Nephron progenitor cell (in vitro differentiated cells): ENCODE measurements at places on chromosomes 5 and 9.

DNA sequence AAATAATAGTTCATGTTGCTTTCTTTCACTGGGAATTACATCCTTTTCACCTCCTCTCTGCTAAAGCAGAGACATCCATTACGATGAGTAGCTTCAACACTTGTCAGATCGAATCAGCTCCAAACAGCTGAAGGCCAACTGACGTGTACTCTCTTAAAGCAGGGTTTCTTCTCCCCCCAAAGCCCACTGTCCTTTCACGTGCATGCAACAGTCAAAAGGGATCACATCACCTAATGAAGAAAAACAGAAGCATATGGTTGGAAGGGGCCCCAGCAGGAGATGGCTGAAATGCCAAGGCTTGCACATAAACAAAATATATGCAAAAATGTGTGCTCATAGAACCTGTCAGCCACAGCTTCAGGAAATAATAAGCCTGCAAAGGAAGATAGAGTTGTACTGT lies 421.6 kb downstream of the ANXA1 start:
- DNase-seq, result no peak

DNA sequence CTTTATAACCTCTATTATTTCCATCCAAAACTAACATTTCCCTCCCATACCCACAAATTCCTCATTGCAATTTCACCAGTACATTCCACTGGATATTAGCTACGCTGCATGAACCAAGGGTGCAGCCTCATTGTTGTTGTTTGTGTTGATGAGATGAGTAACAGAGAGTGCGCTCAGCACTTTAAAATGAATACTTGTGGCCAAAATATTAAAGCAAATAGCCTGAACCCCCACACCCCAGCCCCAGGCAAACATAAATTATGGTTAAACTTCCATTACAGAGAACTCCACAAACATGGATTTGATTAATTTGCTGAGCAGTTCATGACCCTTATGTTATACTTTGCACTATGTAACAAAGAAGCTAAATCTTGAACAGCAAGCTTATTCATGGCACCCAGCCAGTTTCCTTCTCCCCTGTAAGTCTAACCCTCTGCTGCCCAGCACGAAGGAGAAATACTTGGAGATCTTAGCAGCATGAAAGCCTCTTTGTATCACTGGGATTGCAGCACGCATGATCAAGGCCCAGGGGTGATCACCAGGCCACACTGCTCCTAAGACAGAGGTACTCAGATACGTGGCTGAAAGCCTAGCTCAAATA lies 205.0 kb downstream of the DOCK8 start:
- DNase-seq, result no peak

GRCh38 chr5:172479034-172479783 lies 24.9 kb upstream of the SH3PXD2B start:
- DNase-seq, result peak; percentile 77

GRCh38 chr5:91670122-91670521 lies 287.0 kb upstream of the ARRDC3 start:
- no peak for DNase-seq

DNA sequence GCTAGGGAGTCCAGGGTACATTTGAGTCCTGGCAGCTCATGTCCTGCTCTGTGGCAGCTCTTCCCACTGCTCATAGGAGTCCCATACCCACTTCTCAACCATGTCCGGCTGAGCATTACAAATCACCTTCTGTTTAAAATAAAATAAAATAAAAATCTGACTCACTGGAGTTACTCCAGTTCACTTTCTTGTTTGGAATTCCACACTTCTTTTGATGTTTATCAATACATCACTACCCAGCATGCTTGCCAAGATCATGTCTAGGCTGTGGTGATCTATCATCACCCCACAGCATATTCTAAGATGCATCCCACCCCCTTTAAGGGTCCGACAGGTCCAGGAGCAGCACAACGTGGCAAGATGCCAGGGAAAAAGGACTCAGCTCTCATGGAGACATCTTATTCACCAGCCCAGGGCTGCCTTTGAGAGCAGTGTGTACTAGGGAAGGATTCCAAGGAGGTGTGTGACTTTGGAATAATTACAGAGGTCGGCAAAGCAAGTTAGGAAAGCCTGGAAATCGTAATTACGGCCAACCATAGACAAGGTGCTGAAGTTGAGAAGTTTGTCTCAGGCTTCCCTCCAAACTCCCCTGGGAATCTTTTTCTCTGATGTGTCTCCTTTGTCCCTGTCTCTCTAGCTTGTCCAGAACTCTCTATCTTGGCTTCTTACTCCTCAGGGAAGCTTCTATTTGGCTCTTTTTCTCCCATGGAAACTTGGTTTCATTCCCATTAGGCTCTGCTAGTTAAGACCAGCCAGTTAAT lies 111.4 kb upstream of the SLC1A3 start:
- DNase-seq, result no peak

GRCh38 chr9:131874916-131875670 lies 135.2 kb upstream of the RAPGEF1 start:
- DNase-seq, result no peak

DNA sequence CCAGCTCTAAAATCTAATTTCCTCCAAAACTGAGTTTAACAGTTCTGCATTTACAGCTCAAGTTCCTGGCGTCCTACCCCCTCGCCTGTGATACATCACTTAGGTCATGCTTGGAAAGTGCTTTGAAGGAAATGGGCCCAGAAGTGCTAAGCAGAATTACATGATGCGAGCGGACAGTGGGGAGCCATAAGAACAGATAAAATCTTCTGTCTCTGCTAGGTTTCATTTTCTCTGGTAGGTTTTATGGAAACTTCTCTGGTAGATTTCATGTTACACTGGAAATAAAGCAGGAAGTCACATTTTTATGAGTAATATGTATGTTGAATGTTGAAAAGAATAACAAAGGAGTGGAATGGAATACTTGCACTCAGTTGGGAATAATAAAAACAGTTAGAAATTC lies 138.3 kb downstream of the ZDHHC21 start:
- no peak for DNase-seq

- DNase-seq, result peak; percentile 69
These were observed at the start of gene SNCAIP for GRCh38 chr5:122311961-122312590. Gene SNCAIP (plus strand): TSS chr5:122312237. CDS start chr5:122391135, 78,898 bp downstream.

GRCh38 chr5:148825716-148826052 lies 727 bp upstream of the ADRB2 start:
- no peak for DNase-seq
